Right forelimb (tissue), 1 donor: ENCODE measurements at places on chromosomes 11 and 22.

GRCh38 chr11:44028816-44029506 lies 18.8 kb upstream of the ACCSL start:
- DNase-seq: no peak

DNA sequence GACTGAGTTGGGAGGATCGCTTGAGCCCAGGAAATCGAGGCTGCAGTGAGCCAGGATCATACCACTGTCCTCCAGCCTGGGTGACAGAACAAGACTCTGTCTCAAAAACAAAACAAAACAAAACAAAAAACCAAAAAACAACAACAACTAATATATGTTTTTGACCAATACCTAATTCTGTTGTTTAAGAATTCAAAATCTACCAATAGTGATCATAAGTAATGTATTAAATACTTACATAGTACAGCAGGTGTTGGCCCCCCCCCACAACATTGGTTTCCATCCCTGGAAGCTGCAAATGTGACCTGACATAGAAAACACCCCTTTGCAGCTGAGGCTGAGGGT lies 74.7 kb downstream of the KCNQ1 start:
- peak; percentile 9 for DNase-seq

DNA sequence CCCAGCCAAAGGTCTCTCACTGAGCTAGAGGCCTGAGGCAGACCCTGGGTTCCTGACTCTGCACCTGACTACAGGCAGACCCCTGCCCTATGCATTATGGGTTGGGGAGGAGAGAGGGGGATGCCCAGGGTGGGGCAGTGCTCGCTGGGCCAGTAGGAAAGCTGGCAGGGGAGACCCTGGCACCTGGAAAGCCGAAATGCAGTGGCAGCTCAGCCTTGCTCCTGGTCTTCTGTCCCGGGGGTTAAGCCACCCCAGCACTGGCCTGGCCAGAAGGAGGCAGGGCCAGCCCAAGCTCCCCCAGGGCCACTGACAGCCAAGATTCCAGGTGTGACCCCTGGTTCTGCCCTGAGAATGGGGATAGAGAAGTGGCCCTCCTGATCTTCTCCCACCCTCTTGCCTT lies 5.4 kb downstream of the ARAP1 start:
- DNase-seq: no peak

DNA sequence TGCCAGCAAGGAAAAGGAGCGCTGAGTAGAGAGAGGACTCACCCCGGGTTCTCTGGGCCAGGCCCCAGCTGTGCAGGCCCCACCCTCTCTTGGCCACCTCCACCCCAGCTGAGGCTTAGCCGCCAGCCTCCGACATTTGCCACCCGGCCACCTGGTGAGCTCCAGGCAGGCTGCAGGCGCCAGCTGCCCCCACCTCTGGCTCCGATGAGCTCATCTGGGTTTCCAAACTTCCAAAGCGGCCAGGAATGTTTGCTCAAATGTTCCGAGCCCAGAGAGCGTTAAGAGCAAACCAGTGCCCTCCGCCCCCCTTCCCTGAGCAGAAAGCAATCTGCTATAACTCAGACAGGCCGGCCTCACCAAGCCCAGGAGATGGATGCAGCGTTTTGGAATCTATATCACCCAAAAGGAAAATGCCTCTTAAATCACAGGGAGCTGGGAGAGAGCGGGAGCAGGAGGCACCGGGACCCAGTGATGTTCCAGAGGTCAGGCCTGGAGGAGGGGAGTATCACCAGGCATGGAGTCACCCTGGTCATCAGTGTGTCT lies 9.1 kb upstream of the MN1 start:
- DNase-seq: peak; percentile 82

GRCh38 chr11:413120-414081 lies 1.4 kb downstream of the SIGIRR start:
- no peak for DNase-seq

GRCh38 chr11:58928691-58929090 lies 10.6 kb upstream of the GLYATL1 start:
- no peak for DNase-seq

DNA sequence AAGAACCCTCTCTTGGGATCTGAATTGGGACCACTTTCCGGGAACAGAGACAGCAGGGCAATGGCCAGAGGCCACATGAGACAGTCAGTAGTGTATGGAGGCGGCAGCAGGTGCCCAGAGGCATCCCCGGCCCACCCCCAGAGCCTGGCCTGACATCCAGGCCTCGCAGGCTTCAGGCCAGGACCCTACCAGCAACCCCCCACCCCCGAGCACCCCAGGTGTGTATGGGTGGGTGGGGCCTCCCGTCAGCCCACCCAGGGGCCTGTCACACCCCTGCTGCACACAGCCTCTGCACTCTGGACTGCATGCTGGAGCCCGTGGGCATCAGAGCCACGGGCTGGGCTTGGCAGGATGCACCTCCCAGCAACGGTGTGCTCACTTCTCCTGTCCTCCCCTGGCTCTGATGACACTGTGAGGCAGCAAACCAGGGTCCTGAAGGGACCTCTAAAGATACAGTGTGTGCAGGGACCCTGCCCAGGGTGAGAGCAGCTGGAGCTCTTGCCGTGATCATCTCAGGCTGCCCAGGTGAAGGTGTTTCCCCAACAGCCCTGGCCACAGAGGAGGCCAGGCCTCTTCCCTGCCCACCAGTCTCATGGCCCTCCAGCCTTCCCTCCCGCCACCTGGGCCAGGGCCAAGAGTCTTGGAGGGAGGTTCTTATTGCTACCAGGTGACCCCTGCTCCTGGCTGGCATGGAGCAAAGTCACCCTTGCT lies 88.8 kb upstream of the SEPTIN5 start:
- DNase-seq: no peak

GRCh38 chr11:7968686-7969085 lies 3.4 kb upstream of the NLRP10 start:
- DNase-seq: no peak

- no peak for DNase-seq
These were observed 893 bp downstream of the SLC36A4 start for GRCh38 chr11:93196816-93197379.

DNA sequence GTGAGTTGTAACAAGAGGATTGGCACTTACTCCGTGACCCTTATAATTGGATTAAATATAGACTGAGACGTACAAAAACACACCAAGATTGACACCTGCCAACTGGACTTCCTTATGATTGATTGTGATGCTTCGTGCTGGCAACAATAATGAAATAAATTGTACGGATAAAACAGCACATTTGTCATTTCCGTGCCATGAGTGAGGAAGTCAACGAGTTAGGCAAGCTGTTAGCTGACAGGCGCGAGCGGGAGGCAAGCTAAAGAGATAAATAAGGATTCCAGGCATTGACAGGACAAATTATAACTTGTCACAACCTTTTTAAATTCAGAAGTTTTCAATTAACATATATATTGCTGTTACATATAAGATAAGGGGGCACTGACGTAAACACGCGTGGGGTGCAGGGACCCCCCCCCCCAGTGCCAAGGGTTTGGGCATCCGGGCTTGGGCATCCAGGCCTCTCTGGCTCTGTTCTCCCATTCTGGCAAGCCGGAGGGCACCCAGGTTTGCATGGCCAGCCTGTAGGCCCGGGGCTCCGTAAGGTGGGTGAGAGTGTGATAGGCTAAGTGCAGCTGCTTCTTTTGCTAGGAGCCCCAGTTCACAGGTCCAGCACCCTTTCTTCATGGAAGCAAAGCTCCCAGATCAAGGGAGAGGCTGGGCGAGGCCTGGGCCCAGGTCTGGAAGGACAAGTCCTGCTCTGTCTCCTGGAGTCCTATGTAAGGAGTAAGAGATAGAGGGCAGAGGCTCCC lies 11.2 kb upstream of the PAX6 start:
- DNase-seq: peak; percentile 41

- no peak for DNase-seq
These were observed 10.8 kb downstream of the DNAL4 start for GRCh38 chr22:38783095-38783615.

DNA sequence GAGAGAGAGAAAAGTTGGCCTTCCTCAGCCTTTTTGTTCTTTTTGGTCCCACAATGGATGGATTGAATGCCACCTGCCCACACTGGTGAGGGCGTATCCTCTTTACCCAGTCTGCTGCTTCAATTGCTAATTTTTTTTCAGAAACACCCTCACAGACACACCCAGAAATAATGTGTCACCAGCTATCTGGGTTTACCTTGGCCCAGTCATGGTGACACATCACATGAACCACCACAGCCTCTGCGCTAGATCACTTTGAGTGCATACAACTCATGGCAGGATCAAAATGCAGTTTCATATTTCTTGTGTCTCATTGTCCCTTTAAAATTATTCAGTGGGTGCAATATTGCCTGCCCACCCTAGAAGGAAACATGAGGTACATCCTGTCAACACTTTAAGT lies 63.3 kb downstream of the ADAMTS15 start:
- DNase-seq: no peak
